ENCODE measurements at places on chromosomes 11 and 22.

DNA sequence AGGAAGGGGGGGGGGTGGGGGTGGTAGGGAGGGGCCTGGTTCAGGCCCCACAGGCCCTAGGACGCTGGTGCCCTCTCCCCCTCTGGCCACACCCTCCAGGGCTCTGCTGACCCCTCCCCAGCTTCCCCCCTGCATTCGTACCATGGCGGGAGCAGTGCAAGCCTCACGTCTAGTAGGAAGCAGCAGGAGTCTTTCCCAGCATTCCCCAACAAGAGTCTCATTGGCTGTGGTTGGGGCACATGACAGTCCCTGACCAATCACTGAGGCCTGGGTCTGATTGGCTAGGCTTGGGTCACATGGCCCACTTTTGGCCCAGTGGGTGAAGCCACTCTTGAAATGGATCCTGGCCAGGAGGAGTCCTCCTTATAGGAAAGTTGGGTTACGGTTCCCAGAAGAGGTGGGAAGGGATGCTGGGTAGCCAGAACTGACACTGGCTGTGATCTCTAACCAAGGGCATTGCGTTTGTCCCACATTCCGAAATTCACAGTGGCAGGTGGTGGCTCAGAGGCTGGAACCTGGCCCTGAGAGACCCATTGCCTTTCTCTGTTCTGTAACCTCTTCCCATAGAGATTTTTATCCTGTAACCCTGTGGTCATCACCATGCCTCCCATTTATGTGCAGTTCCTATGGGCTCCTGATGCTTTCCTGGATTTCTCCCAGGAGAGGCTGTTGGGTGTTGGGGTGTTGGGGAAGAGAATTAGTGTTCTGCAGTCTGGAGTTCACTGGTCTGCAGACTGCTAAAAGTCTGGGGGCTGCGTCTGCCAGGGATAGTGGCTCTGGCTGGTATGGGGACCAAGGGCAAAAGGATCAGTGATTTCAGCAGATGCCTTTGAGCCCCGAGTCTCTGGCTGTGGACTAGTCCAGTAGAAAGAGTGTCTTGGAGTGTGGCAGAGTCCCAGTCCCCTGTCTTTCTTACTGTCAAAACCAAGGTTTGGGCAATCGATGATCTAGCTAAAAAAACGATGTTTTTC is 58.9 kb upstream of the MYEOV start:
- DNase-seq, result no peak

- DNase-seq, result no peak
Measured at GRCh38 chr11:35157814-35158700, 19.1 kb downstream of the CD44 start.

DNA sequence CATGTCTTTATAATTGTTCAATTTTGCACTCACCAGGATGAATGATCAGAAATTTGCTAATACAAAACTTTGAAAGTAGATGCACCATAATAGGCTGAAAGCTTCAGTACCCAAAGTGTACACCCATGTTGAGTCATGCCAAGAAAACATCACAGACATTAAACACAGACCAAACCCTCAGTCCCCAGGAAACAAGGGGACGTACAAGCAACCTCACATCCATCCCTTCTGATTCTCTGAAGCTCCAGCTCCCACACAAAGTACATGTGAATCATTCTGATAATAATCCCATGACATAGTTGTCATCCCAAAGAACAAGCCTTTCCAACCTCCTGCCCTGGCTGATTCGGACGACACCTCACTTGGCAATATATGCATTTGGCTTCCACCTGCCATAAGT is 183.8 kb downstream of the SNX19 start:
- no peak for DNase-seq

DNA sequence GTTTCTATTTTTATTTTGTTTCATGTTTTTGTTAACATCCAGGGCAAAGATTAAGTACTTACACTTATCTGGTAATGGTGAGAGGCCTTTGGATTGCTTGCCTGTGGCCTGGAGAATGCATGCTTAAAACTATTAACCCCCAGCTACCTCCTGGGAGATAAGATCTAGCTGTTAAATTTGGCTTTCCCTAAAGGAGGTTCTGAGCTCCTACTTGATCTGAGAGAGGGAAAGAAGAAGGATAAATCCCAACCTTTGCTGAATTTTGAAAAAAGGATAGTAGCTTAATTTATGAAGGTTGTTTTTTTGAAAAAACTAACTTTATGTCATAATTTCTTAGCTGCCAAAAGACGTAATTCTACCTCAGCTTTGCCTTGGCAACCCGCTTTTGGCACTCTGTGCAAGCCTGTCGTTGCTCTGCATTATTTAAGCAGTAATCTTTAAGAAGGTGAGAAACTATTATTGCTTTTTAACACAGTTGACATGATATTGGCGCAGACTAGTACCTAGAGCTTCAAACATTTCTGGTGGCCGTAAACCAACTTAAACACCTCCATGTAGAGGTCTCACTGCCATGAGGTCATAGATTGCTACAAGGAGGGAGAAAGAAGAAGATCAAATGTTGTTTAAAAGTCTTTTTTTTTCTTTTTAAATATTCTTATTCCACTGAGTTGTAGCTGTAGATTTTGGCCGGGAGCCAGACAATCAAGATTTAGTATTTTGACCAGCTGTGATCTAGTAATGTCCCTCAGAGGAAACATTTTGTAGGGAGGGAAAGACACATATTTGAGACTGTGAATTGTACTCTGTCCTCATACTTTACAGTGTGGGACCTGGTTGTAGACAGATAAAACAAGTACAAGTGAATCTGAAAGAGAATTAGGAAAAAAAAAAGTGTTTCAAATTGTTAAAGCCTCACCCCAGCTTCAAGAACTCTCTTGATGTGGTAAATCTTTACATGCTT is 74.4 kb downstream of the WNT11 start:
- no peak for DNase-seq

DNA sequence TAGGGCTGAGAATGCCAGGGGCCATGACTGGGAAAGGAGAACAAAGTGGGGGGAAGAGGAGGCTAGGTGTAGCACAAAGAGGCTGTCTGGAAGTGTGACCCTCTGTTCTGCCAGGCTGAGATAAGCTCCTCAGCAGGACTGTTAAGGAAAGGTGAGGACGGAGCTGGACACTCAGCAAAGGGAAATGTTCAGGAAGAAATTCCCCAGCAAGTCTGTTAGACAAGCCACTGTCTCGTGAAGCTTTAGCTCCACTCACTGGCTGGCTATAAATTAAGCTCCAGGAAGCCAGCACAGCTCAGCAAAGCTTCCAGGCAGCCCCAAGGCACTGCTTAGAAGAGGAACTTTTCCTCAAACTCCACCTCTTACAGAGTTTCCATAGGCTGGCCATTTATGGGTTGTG is 181.2 kb upstream of the API5 start:
- peak; percentile 5 for DNase-seq

- no peak for DNase-seq
Measured at GRCh38 chr11:75236062-75236461, 4.5 kb upstream of the TPBGL start.

- DNase-seq, result no peak
Measured at GRCh38 chr11:112863305-112863704, 97.9 kb upstream of the NCAM1 start.

- DNase-seq, result no peak
Measured at GRCh38 chr11:2267851-2268728, 2.3 kb downstream of the ASCL2 start.

DNA sequence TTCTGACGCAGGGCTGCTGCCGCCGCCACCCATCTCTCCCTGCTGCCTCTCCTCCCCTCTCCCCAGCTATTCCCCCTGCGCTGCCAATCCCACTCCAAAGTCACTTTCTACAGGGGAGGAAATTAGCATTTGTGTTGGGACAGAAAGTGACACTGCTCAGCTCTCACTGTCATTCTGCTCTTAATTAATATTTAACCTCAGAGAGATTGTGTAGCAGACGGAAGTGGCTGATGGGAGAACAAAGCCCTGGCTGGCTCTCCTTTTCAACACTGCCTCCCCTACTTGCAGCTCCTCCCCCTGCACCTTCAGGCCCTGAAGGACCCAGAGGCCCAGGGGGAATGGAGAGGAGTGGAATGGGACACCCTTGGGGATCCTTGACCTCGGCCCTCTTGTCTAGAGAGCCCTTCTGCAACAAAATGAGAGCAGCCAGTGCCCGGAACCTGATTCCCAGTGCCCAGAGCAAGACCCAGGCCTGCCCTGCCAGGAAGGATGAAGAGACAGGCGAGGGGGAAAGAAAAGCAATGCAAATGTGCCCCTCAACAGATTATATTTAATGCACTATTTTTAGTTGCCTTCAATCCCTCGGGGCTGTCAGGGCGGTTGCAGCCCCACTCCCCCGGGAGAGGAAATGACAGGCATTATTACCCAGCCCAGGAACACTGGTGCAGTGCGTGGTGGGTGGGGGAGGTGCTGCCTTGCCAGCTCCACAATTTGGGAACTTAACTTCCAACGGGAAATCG is 14.6 kb upstream of the NRGN start:
- no peak for DNase-seq

DNA sequence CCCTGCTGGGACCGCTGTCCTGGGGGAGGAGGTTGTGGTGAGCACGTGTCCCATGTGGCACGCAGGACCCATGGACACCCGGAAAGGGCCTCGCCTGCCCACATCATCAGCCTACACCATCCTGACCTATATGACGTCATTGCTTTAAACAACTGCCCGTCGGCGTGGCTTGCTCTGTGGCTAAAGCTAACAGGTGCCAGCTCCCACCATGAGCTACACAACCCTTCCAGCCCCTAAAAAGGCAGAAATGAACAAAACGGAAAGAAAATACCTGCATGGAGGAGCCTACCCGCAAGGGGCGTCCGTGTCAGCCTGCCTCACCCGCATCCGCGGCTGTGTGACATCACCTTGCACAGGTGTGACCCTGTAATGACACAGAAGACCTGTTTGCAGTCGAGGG is 481.8 kb downstream of the BRD1 start:
- no peak for DNase-seq

DNA sequence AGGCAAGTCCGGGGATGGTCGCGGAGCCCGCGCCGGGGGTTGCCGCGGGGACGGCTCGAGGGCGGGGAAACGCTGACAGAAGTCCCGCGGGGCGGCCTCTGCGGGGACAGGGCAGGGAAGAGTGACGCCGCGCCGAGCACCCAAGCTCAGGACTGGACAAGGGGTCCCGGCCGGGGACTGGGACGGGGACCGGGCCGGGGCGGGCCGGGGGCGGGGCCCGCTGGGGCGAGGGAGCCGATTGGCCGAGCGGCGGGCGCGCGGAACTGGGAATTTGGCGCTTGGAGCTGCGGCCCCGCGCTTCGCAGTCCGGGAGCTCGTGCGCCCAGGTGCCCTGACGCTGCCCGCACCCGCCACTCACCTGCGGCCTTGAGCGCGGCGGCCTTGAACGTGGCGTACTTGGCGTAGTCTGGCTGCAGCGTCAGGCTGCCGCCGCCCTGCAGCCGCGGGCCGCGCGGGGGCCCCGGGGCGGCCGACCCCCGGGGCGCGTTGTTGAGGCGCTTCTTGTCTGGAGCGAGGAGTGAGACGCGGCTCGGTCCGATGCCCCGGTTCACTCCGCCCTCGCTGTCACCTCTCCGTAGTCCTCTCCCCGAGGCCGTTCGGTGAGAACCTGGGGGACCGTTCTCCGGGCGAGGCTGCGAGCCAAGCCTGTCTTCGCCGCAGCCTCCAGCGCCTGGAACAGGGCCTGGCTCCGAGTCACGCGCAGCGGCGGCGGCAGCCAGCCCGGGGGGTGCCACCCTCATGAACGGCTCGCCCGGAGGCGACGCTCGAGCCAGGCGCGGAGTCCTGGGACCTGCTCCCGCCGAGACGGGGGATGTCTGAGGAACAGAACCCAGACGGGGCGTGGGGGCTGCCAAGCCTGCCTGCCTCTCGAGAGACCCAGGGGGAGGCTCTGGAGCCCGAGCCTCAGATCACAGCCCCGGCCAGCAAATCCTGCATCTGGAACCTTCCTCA is 4.5 kb downstream of the SHISA8 start:
- no peak for DNase-seq

- peak; percentile 71 for DNase-seq
Measured at GRCh38 chr11:9265211-9266131, at the start of gene DENND5A. Gene DENND5A, minus strand, starts transcription at chr11:9265350. Its CDS starts 281 bp downstream, at chr11:9265069.

DNA sequence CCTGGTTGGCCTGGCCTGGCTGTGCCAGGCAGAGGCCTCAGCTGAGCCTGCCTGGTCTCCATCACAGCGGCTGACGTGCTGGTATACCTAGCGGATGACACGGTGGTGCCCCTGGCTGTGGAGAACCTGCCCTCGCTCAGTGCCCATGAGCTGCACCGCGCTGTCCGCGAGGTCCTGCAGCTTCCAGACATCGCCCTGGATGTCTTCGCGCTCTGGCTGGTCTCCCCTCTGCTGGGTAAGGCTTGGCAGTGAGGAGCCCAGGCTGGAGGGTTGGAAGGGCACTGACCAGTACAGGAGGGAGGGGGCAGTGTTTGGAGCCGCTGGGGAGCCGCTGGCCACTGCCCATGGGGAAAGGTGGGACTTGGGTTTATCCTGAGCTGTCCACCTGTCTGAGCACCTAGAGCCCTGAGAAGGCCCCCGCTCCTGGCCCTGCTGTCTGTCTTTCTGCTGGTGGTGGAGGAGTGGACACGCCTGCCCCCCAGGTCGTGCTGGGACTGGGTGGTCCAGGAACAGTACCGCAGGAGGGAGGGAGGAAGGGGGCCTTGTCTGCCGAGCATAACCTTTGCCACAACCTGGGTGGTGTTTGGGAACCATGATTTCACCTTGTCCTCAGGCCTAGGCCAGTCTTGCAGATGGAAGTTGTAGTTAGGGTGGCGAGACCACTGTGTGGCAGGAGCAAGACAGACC is 3.0 kb downstream of the FRMD8 start:
- no peak for DNase-seq

DNA sequence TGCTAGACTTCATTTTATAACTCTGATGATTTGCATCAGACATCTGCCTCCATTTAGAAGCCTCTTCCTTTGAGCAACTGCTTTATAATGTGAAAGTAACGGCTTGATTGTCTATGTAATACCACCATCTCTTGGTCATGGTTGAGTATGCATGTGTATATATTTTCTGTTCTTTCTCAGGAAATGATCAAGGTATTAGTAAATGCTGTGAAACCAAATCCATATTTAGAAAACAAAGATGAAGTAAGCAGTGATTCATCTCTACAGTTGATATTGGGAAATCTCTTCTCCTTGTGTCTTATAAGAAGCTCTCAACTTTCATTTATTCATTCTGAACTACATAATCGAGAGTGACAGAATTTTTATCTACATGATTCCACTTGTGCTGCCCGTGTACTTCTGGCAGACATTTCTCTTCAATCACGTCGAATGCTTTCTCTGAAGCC is 104.6 kb upstream of the ANO3 start:
- no peak for DNase-seq

DNA sequence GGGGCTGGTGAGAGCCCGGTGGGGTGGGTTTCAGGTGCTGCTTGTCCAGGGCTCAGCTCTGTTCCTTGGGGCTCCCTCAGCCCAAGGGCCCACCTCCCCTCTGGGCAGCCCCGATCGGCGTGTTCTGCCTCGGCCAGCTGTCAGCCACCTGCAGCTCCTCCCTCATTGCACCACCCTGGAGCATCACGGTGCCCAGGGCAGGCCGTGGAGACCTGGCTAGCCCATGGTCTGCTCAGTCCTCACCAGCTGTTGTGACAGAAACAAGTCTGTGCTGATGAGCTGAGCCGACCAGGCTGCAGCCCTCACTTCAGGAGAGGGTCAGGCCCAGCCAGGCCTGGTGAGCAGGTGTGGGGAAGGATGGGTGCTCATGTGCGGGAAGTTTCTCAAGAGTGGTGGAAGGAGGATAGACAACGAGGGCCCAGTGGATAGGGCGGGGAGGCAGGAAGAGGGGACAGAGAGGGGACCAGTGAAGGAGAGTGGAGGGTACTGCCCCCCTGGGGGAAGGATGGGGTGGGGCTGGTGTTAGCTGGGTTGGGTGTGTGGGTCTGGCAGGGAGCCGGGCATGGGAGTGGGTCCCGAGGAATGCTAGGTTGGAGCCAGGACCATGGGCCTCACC is 16.5 kb upstream of the RTN4R start:
- no peak for DNase-seq

GRCh38 chr11:126948563-126948962 is 52.0 kb downstream of the KIRREL3 start:
- no peak for DNase-seq

All from NCI-H2029 (cell line).